ENCODE measurements at places on chromosomes 3 and 15.

DNA sequence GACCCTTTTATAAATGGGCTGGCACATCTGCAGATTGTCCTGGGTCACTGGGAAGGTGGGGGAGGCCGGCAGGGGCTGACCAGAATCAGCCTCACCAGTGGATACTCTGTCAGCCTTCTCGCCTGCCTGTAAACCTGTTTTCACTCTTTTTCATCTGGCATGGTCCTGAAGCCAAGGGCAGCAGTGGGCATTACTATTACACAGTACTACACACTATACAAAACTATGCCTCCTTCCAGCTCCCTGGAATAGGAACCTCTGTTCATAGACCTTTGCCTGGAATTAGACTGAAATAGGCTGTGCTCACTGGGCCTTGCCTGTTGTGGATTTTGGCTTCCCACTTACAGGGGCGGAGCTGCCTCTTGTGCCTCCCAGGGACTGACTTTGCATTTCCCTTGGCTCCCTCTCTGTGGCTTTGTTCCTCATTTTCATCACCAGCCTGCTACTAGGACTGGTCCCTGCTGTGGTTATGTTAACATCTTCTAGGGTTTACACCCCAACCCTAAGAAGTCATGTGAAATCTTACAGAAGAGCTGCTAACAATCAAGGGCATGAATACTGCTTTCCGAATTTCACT is 120.7 kb downstream of the FNDC3B start:
- no peak for DNase-seq

- DNase-seq, result peak; percentile 94
Observed at GRCh38 chr15:69468241-69469121, 15.9 kb downstream of the RPLP1 start.

- peak; percentile 10 for DNase-seq
Observed at GRCh38 chr3:88113311-88114162, 36.2 kb upstream of the C3orf38 start.

- no peak for DNase-seq
Observed at GRCh38 chr15:57309856-57310760, 66.2 kb upstream of the CGNL1 start.

GRCh38 chr3:60609446-60609845 is 641.8 kb downstream of the FHIT start:
- DNase-seq, result no peak

- DNase-seq, result no peak
Observed at GRCh38 chr3:124886168-124887056, 753 bp downstream of the ITGB5 start.

Measured in NCI-H1436 (cell line).